ENCODE measurements at places on chromosomes 16 and 17.

GRCh38 chr16:89815639-89816348 lies 653 bp downstream of the FANCA start:
- DNase-seq: peak; percentile 4

DNA sequence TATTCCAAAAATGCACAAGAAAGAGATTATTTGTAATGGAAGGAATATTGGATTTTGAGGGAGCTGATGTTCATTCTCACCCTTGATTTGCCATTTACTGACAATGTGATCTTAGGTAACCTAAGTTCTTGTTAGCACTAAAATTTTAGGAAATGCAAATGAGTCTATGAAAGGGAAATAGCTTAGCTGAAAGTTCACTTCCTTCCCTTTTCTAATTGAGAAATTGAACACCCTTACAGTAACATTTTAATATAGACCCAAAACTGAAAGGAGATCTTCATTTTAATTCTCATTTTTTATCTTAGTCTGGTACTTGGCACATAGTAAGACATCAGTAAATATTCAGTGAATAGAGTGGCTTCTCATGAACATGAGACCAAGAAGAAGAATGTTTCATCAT lies 10.9 kb upstream of the WSB1 start:
- DNase-seq: no peak

DNA sequence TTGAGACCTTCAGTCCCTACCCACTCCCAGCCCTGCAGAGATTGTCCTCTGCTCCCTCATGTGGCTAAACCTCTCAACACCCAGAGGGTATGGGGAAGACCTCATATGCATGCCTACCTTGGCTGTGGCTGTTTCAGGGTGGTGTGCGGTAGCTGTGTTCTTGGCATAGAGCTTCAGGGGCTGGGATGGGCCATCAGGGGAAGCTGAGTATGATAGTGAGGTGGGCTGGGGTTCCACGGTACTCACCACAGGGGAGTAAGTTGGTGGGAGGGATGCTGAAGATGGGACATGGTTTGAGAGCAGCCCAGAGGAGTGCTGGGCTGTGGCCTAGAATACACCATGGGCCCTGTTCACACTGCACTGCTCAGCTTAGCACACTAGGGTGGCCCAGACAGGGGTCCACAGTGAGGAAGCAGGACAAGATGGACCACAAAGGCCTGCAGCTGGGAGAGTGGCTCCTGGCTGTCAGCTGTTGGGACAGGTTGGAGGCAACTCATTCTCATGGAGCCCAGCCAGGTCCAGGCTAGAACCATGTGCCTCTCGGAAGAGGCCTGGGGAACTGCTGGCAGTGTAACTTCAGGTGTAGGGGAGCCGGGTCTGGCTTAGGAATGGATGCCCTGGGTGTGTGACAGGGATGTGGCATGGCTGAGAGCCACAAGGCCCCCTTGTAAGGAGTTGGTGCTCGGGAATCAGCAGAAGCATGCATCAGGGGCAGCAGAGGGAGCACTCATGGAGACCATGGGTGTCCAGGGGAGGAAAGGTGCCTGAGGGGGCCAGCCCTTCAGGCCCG lies 3.1 kb downstream of the MFAP4 start:
- no peak for DNase-seq

DNA sequence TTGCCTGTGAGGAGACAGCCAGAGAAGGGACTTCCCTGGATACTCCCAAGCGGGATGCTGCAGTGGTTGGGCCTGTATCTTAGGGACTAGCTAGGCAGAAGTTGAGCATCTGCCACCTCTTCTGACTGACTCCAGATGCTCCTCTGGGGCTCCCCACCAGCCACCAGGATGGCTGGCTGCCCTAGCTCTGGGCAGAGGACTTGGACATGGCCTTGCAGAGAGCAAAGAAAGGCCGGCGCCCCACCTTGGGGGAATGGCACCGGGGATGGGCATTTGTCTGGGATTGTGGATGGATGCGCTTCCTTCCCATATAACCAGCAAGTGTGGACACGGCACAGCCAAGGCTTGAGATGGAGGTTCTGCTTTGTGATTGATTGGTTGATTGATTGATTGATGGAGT lies 69.0 kb downstream of the OR1D5 start:
- DNase-seq: no peak

- no peak for DNase-seq
Observed at GRCh38 chr17:21394265-21394664, 18.1 kb downstream of the KCNJ12 start.

GRCh38 chr17:69732272-69732918 lies 317.9 kb downstream of the MAP2K6 start:
- no peak for DNase-seq

GRCh38 chr16:583470-583814 lies 6.4 kb upstream of the RAB40C start:
- no peak for DNase-seq

DNA sequence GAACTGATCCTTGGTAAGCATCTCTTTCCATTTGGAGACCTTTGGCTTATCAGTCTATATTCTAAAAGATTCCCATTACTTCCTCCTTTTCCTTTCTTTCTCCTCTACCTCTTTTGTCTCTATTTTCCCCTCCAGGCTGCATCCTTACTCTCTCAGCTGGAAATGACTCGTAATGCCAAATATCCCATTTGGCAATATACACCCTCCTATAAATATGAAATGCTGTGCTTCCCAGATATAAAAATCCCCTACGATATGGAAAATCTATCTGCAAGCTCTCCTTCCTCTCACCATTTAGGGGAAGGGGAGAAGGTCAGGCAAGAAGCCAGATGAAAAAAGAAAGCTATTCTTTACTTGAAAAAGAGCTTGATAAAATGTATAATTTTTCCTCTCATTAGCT lies 39.9 kb downstream of the XPO6 start:
- DNase-seq: no peak

DNA sequence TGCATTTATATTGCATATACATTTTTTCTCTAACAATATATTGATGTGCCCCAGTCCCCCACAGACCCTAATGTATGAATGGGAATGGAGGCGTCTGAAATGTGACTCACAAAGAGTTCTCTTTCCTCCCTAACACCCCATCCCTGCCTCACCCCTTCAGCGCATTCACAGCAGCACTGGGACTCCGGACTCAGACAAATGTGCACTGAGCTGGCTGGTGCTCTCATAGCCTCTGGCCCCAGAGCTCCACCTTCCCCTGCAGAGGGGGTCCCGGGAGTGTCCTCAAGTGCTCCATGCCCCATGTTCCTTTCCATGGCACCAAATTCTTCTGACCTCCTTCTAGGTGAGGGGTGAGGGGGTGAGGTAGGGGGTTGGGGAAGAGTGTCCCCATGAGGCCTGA lies 20.6 kb downstream of the NPTX1 start:
- no peak for DNase-seq

GRCh38 chr17:58516644-58517377 lies 2.4 kb upstream of the MTMR4 start:
- DNase-seq: no peak

DNA sequence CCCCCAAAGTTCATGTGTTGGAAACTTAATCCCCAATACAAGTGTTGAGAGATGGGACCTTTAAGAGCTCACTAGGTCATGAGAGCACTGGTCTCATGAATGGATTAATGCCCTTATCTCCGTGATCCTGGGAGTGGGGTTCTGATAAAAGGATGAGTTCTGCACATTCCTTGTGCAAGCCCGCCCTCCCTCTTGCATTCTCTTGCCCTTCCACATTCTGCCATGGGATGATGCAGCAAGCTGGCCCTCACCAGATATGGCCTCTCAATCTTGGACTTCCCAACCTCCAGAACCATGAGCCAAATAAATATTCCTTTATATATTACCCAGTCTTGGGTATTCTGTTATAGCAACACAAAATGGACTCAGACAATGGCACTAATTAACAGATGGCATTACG lies 14.1 kb downstream of the GLG1 start:
- no peak for DNase-seq

- DNase-seq: no peak
Observed at GRCh38 chr17:81307636-81308560, 12.8 kb upstream of the SLC38A10 start.

DNA sequence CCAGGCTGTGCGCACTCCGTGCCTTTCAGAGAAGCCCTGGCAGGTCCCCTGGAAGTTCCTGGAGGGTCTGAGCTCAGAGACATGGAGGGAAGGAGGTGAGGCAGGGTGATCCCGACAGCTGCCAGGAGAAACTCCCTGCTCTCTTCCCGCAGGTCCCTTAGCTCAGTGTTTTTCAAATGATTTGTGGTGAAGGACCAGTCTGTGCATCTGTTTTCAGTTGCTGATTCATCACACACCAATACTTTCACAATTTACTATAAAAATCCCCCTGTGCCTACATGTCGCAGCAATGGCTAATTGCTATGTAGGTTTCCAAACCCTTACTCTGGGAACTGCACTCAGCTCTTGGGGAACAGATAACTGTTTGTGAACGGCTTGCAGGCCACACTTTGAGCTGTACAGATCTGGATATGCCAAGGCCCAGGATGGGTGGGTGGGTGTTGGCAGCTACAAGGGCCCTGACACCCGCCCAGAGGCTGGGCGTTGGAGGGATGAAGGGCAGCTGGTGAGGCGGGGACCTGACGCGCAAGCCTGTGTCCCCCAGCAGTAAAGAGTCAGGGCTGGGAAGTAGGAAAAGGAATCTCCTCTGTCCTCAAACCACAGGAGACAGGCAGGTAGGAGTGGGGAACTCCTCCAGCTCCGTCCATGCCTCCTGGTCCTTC lies 20.5 kb upstream of the EMP2 start:
- no peak for DNase-seq

All from GF-D8 (cell line).